ENCODE measurements at places on chromosomes 7 and 10. TPM values are rescaled to one million over a fixed set of nuclear protein-coding genes. Genes with fewer than 3 reads are reported as not detected.
A peak's percentile ranks its signal among the peaks of the same experiment; 100 is the strongest.

DNA sequence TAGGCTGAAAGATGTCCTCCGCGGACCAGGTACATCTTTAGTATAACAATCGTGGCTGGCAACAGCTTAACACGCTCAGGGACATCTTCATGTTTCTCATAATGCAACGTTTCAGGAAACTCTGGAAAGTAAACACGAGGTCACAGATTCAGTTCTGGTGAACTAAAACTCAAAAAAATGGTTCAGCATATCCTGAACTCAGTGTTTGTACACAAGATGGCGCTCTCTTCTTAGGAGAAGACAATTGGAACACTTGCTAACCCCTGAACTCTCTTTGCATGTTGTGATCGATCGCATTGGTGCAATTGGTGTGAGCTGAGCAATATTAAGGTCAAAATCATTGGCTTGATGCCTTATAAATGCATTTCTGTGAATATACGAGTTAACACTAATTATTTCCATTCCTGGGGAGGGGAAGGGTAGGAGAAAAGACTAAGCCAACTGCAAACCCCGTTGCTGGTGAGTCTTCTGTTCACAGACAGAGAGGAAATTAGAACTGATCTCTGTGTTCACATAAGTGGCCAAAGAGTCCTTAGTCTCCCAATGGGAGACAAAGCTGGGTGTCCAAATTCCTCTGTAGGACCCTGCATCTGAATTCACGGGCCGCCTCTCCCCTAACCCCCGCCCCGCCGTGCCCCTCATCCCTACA lies 52.6 kb upstream of the FAM180A start:
- DNase-seq, result peak; percentile 72
- no peak overlapping the region for H3K27ac ChIP-seq
- H3K4me1 ChIP-seq, result peaks cover 8% of the 10 kb centered on the region
- H3K36me3 ChIP-seq, result no peaks in the 10 kb centered on the region
- H3K27me3 ChIP-seq, result peaks cover 3% of the 10 kb centered on the region

DNA sequence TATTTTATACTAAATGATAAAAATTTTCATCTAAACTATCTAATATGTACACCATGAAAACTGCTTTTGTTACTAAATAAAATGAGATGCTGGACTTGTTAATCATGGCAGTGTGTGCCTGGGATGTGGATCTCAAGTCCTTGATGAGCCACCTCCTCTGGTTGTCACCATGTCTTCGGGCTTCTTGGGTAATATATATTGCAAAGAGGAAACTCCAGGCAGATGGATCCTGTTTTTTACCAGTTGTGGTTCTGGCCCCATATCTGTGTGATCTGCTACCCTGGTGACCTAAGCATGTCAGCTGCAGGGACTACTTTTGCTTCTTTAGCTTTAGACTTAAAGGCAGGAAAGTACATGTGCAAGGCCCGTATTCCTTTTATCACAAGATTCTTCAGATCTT lies 46.2 kb downstream of the TMEM60 start:
- DNase-seq, result no peak
- no peaks in the 10 kb centered on the region for H3K27me3 ChIP-seq
- H3K4me1 ChIP-seq, result peaks cover 13% of the 10 kb centered on the region
- peaks cover 25% of the 10 kb centered on the region for H3K36me3 ChIP-seq
- no peak overlapping the region for H3K27ac ChIP-seq
- H3K4me3 ChIP-seq, result no peak overlapping the region

- no peaks in the 10 kb centered on the region for H3K36me3 ChIP-seq
- H3K4me1 ChIP-seq, result no peaks in the 10 kb centered on the region
- peaks cover 15% of the 10 kb centered on the region for H3K27me3 ChIP-seq
- H3K27ac ChIP-seq, result no peak overlapping the region
- H3K4me3 ChIP-seq, result no peak overlapping the region
- no peak for DNase-seq
Measured at GRCh38 chr10:1379601-1380000, 323.4 kb downstream of the WDR37 start.

DNA sequence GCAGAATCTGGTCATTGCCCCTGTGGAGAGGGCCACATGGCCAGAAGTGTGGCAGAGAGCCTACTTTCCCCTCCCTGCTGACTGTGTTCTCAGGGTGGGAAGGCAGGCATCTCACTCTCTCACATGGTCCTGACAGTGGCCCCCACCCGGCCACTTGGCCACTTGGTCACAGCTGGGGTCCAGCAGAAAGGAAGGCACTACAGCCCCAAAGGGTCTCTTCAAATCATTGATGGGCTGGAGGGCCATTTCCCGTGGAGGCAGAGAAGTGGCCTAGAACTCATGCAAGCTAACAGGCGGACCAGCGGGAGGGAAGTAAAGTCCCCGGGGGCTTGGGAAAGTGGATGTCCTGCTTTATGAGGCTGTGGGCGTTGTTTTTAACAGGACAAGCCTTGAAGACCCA lies 125.3 kb downstream of the EMX2 start:
- no peaks in the 10 kb centered on the region for H3K36me3 ChIP-seq
- peaks cover 3% of the 10 kb centered on the region for H3K27me3 ChIP-seq
- no peak for DNase-seq
- no peaks in the 10 kb centered on the region for H3K4me1 ChIP-seq

The COL26A1 gene
- not detected for total RNA-seq

The SRGN gene
- 342 TPM for total RNA-seq

The PKD2L1 gene
- total RNA-seq, result not detected

The SCIN gene
- 0.08 TPM for total RNA-seq

Data from CD4-positive, alpha-beta T cell (primary cell).